DMS79 (cell line): ENCODE measurements at places on chromosomes 2 and 18.
A peak's percentile ranks its signal among the peaks of the same experiment; 100 is the strongest.

DNA sequence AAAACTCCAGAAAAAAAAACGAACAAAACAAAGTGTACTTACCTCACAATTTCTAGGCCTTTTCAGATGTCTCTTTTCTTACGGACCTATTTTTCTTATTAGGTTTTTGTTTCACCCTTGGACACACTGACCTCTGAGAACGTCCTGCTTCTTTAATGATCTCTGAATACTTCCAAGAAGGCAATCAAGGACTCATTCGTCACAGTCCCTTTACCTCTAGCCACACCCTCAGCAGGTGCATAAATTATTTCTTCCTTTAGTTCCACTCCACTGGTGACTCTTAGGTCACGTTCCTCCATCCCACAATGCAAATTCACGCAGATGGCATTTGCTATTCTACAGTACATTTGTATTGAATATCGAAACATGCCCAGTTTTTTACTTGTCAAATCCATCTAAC is 21.9 kb downstream of the PELI1 start:
- DNase-seq = no peak

DNA sequence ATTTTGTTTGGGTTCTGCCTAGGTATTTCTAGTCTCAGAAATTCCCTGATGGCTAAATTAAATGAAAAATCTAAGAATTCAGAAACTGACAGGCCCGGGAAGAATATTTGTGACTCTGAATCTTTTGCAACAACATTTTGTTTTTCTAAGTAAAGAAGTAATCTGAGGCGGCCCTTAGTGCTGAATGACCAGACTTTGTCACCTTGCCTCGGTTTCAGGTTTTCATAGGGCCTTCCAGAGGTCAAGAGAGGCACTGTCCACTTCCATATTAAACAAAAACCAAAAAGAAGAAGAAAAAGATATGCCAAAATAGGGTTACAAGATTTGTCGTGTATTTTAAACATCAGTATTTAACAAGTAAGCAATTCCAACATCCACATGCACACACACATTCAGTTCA is 16.1 kb upstream of the CCNYL1 start:
- no peak for DNase-seq

DNA sequence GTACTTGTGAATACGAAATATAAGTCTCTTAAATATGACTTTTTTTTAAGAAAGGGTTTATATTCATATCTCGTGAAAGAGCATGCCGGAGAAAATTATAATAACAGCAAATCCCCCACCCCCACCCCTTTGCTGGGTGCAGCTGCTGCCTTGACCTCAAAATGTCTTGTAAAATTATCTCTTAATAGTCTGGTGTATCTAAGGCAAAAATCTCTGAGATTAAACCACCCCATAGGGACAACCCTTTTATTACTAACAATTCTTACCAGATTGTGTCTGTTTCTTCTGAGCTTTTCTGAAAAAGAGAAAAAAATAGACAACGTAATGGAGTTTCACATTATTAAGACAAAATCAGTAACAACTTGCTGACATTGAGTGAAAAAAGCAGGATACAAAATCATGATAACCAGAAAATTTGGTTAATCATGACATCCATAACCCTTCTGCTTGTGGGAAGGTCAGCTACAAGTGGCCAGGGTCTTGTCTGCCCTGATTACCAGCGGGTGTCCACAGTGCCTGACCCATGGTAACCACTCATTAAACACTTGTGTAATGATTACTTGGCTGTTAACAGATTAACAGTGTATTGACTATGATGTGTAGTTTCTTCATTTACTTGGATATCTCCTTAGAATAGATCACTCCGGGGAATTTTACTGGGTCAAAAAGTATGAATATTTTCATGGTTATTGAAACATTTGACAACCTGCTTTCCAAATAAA is 1.5 kb downstream of the STRADB start:
- DNase-seq = no peak

GRCh38 chr2:7468955-7469354 is 551.7 kb downstream of the RNF144A start:
- DNase-seq = no peak

DNA sequence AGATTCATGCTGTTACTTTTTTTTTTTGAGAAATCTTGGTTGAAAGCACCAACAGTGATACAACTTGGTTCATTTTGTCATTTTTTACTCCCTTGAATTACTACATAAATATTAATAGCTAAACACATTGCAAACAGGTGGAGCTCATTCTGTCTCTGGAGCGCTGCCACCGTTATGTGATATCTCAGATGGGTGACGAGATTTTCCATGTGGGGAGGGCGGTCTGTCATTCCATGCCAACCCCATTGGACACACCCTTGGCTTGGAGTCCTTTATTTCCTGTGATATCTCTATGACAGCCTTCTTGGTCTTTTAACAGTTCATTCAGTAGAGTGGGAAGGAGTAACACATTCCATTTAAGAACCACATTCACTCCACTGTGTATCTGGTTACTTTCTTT is 794.8 kb downstream of the SATB2 start:
- DNase-seq = no peak

DNA sequence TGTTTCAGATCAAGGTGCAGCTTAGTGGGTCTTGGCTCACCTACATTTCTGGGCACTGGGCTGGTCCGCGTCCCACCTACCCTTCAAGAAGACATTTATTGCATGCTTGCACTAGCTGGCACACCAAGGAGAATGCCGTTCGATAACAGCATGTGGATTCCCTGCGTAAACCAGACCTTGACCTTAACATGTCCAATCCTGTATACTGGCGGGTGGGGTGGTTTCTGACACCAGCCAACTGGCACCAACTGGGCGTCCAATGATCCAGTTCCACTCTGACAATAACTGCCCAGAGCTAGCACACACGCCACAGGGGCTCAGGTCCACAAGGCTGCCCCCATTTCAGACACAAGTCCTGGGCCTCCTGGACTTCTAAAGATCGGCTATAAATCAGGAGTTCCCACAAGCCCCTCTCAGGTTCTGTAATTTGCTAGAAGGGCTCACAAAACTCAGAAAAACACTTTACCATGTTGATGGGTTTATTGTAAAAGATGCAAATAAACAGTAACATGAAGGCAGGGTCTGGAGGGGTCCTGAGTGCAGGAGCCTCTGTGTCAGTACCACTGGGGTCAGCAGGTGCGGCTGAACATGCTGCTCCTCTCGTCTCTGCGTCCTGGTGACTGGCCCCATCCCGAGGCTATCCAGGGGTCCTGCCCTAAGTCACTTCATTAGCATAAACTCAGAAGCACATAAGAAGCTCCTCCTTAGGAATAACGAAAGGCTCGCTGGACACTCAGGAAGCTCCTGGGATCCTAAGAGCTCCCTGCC is 161.8 kb downstream of the HDAC4 start:
- no peak for DNase-seq

GRCh38 chr2:147679955-147680531 is 164.8 kb upstream of the ACVR2A start:
- DNase-seq = peak; percentile 56

- DNase-seq = peak; percentile 42
These were observed 3.6 kb downstream of the CRYGB start for GRCh38 chr2:208142240-208142924.

DNA sequence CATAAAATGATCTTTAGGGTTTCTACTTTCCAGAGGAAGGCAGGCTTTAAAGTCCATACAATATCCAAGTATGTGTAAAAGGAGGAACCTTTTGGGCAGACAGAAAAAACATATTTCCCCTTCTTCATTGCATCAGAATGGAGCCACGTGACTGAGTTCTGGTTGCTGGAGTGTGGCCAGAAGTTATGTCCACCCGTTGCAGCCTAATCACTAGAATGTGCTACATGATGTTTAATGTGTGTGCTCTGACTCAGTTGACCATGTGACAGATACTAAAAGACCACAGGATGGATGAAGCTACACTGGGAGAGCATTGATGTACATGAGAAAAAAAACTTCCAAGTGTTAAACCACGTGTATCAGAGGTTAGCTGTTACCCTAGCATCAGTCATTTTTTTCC is 460.9 kb downstream of the RIT2 start:
- no peak for DNase-seq

GRCh38 chr2:118492335-118492734 is 355.1 kb downstream of the EN1 start:
- DNase-seq = no peak

DNA sequence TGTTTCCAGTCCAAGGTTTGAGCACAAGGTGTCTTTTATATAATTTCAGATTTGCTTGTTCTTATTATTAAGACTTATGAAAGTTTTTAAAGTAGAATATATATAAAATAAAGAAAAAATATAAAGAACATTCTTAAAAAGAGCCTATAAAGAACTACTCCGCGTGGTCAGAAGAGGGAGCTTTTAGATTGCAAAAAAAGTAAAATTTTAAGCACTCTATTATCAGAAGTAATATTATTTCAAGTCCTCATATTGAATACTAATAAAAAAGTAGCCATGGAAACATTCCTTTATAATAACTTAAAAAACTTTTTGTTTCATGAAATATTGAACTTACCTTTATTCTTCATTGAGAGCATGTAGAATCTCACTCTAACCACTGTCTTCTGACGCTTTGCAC is 51.4 kb downstream of the LINC00305 start:
- DNase-seq = no peak

DNA sequence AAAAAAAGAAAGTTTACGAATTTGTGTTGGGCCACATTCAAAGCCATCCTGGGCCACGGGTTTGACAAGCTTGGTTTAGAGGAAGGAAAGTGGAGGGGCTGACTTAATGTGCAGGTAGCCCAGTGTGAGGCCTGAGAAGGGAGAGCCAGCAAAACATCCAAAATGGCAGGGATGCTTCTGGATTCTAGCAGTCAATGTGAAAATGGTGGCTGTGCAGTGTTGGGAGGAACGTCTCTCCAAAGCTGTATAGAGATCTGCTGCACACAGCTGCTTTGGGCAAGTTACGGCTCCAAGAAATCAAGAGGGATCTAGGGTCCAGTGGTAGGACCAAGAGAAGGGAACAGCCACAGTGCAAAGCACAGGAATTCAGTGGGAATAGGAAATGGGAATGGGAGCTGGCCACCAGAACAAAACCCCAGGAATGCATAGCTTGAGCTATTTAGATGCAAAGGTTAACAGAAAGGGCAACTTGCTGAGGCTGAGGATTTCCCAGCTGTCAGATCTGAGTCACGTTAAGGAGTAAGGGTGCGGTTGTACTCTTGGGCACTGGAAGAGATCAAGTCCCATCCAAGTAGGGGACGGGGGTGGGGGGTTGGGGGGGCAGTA is 70.6 kb downstream of the B3GNT2 start:
- no peak for DNase-seq

- no peak for DNase-seq
These were observed 656.6 kb downstream of the NR4A2 start for GRCh38 chr2:155675920-155676319.

DNA sequence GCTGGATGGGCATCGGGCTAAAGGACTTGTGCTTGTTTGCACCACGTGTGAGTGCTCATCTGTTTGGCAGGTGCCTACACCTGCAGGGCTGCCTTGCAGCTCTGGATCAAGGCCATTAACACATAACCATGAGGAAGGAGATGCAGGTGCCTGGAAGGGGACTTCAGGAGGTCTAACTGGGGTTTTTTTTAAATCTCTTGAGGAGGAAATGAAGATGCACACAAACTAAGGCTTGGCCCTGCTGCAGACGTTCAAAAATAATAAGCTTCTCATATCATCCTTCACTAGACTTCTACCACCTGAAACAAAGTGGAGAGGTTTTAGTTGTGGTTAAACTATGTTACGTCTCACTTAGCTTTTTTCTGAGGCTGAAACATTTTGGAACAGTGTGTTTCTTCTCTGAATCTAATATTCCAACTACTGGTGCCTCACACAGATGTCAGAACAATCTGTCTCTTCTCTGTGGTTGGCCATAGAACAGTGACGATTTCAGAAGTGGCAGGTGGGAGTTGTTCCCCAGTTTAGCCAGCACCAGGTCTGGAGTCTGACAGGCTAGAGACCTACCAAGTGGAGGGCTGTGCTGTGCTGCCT is 36.5 kb downstream of the BCL2L11 start:
- DNase-seq = peak; percentile 74

GRCh38 chr2:95268211-95269035 is 5.8 kb upstream of the PROM2 start:
- no peak for DNase-seq

DNA sequence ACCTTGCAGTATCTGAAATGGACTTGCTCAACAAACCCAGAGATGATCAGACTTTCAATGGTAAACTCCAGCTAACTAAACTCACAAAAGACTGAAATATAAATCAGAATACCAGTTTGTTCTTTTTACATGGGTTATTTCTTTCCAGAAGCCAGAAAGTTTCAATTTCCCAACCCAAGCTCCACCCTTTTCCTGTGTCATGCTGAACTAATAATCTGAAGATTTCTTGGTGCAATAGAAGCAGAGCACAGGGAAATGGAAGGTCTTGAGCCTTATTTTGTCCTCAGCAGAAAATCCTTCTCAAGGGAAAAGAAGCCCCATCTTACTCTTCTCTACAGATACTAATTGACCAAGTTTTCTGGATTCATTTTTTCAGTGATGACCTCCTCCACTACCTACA is 93.3 kb upstream of the PAPOLG start:
- no peak for DNase-seq

DNA sequence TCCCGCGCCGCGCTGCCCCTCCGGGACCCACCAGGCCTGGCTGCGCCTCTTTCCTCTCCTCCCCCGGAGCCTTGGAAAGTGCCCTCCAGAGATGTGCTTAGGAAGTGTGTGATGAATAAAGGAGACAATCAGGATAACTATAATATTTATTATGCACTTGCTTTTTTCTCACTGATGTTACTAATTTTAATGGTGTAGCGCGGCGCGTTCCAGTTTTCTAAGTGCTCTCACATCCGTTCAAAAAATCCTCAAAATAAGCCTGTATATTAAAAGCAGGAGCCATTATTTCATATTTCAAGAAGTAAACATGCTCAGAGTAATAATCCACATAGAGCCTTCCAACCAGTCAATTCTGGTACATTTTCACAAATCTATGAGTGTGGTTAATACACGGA is 941 bp upstream of the MPPE1 start:
- DNase-seq = no peak

- no peak for DNase-seq
These were observed 143.3 kb upstream of the ID2 start for GRCh38 chr2:8538531-8538930.

DNA sequence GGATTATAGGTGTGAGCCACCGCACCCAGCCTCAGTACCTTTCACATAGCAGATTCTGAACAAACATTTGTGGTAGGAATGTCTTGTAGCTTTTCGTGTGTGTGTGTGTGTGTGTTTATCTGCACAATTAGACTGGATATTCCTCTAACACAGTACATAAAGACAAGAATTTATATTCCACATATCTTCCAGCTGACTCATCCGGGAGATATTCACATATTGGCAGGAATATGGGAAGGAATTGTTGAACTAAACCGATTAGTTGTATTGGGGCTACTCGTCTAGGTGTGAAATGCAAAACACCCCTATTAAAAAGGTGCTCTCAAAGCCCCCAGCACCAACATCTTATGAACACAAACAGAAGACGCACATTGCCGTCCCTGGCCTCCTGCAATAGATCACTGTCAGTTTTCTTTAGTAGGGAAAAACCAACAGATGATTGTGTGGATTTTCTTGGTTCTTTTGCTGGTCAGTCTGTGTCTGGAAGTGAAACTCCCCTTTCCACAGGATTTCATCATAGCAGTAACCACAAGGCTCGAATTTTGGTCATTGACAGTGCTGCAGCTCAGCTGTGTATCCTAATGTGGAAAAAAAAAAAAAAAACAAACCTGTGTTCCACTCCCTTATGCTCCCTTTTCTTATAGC is 208.5 kb upstream of the ACVR2A start:
- no peak for DNase-seq

- peak; percentile 24 for DNase-seq
These were observed 108.8 kb downstream of the TWIST2 start for GRCh38 chr2:238956676-238957075.
